ENCODE measurements at places on chromosomes 4 and X.

DNA sequence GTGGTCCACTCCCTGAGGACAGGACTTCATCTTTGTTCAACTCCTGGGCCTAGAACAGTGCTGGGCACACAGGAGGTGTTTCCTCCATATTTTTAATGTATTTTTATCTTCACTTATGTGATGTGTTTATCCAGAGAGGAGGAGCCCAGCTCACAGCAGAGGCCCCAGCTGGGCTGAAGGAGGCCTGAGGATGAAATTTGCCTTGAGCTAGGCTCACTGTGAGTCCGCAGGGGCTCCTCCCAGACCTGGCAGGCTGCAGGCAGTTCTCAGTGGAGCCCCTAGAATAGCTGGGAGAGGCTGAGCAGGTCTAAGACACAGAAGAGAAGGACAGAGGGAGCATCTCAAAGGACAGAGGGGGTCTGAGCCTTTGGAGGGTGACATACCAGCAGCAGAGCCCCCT lies 26.8 kb downstream of the C4orf50 start:
- no peak for DNase-seq

DNA sequence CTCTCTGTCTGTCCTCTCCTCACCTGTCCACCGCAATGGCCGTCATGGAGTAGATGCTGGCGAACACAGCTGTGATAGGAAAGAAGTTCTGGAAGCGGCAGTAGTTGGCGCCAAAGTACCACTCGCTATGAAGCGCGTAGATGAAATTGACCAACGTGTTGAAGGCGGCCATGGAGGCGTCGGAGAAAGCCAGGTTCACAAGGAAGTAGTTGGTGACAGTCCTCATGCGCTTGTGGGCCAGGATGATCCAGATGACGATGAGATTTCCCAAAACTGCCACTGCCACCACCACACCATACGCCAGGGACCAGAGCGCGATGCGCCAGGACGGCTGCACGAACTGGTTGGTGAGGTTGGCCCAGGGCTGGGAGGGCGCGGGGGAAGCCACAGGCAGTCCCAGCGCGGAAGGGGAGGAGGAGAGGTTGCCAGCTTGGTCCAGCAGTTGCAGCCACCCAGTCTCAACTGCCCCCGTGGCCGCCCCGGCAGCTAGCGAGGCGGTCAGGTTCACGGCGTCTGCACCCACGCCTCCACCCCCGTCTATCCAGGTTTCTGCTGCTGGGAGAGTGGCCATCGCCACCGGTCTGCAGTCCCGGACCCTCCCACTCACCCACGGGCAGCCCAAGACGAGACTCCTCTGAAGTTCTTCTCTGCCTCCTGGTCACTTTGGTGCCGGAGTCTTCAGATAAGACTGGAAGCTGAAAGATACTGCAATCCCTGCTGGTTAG lies 518 bp downstream of the TACR3 start:
- DNase-seq: peak; percentile 3

- peak; percentile 74 for DNase-seq
These were observed 31.5 kb downstream of the SEC24B start for GRCh38 chr4:109465069-109465468.

DNA sequence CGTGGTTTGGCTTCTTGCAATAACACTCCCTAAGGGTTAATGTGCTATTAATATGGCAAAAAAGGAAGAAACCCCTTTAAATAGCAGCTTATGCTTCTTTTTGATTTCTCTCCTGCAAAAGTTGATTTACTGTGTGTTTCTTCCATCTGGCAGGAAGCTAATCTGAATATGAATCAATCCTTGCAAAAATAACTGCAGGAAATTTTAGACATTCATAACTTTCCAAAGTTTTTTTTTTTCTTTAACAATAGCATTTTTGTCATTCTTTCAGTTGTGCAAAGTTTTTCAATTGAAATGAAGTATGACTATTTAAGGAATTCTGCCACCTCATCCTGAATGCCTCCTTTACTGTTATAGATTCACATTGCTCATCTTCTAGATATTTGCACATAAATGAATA lies 115.6 kb downstream of the SPANXA1 start:
- DNase-seq: no peak

DNA sequence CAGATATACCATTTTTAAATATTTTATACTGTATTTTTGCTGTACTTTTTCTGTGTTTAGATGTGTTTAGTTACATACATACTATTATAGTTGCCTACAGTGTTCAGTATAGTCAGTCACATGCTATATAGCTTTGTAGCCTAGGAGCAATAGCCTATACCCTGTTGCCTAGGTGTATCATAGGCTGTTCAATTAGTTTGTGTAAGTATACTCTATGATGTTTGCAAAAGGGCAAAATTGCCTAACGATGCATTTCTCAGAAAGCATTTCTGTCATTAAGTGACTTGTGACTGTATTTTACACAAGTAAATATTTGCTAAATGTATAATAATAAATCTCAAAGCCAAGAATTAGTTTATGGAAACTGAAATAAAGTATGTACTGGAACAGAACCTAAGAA lies 9.5 kb downstream of the ETFDH start:
- DNase-seq: no peak

GRCh38 chr4:23355258-23355657 lies 534.6 kb downstream of the PPARGC1A start:
- DNase-seq: no peak

GRCh38 chr4:85784348-85784747 lies 309.4 kb downstream of the ARHGAP24 start:
- DNase-seq: peak; percentile 80

DNA sequence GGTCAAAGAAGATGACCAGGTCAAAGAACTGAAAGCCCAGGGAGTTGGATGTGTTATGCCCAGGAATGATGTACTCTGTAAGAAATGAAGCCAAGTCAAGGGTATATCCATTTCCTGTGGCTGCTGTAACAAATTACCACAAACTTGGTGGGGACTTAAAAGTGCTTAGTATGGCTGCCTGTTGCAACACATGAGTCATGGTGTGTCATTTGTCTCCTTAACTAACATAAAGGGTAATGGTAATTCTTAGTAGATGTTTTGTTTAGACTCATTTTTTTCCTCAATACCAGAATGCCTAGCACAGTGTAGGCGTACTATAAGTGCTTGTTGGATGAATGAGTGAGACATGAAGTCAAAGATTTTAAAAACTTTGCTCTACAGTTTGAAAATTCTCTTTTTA lies 45.7 kb downstream of the SYTL5 start:
- no peak for DNase-seq

Data from Ammon's horn (tissue), 1 donor.